NCI-H774 (cell line): ENCODE measurements at places on chromosomes 3 and 15.

DNA sequence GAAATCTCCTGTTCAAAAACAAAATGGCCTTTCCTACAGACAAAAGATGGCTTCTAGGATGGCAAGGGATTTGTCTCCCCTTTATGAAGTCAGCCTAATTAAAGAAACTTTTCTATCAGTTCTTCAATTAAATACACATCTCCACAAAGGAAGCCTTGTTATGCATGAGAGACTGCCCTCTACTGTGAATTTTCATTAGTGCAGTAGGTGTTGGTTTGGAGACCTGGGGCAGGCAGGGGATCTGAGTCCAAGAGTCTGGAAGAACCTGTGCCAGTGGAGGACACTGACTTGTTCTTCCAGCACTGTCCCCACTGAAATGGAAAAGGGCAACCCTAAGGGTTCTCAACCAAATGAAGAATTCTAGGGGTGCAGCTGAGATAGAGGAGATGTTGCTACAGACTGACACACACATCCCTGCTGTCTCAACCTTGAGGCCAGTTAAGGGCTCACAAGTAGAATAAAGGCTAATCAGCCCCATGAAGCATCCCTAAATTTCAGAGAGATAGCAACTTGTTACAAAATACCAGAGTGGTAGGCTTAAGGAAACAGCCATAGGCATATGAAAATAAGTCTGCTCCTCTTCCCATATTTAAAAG is 174.0 kb upstream of the PRICKLE2 start:
- peak; percentile 6 for DNase-seq

DNA sequence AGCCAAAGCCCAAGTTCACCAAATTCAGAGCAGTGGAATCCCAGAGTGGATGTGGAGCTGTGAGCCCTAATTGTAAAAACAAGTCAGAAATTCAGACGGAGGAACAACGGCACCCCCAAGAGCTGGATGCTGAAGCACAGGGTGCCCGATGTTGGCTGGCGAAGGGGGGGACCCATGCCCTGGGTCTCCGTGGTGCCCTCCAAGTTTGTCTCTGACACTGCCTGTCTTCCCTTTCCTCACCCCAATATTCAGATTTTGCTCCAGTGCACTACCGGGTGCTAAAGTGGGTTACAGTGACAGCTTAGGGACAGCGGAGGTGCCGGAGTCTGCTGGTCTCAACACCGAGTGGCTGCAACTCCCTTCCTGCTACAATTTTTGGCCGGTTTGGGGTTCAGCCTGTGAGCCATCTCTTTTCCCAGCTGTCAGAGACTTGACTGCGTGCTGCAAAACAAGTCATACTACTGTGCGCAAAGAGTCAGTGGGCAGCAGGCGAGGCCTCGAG is 6.6 kb downstream of the GRIP2 start:
- DNase-seq = no peak

- no peak for DNase-seq
Measured at GRCh38 chr3:37961622-37962431, 28.8 kb upstream of the VILL start.

DNA sequence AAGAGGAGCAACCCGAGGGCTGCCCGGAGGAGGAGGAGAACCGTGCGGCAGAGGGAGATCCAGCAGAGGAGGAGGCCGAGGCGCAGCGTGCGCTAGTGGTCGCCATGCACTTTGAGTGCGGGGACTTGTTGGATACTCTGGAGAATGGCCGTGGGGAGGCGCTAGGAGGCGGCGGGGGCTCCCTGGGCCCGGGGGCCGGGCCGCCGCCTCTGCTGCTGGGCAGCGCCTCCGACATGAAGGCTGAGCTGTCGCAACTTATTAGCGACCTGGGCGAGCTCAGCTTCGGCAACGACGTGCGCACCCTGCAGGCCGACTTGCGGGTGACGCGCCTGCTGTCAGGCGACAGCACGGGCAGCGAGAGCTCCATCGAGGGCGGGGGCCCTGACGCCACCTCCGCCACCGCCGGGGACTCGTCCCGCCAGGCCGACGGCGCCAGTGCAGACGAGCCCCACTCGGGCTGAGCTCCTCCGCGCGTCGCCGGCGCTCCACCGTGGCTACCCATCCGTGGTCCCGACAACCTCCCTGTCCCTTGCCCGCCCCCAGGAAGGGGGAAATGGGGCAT is 2.0 kb downstream of the FAM43A start:
- DNase-seq = peak; percentile 40

DNA sequence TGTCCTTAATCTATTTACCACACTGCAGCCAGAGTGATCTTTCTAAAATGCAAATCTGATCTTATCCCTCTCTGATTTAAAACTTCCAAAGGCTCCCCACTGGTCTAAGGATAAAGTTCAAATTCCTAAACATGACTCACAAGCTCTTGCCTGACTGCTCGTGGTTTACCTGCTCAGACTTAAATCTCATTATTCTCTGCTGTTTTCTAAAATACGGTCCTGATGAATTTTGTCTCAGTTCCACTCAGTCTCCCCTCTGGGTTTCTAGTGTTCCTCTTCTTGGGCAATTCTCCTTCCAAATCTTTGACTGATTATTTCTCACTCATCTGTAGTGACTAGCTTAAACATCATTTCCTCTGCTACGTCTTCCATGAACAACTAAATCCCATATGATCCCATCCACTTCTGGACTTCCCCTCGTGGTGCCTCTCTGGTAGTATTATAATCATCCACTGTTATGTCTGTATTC is 108.3 kb downstream of the P3H2 start:
- DNase-seq = no peak

DNA sequence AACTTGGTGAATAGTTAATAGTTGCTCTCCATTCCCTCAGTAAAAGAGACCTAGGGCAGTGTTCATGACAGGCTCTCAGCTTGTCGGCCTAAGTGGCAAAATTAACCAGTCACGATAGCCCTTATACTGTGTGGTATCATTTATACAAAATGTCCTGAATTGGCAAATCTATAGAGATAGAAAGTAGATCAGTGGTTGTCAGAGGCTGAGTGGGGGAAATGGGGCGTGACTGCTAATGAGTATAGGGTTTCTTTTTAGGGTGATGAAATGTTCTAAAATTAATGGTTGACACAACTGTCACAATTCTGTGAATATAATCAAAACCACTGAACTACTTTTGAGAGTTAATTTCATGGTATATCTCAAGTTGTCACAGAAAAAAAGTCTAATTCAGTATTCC is 20.9 kb downstream of the ARIH1 start:
- no peak for DNase-seq

DNA sequence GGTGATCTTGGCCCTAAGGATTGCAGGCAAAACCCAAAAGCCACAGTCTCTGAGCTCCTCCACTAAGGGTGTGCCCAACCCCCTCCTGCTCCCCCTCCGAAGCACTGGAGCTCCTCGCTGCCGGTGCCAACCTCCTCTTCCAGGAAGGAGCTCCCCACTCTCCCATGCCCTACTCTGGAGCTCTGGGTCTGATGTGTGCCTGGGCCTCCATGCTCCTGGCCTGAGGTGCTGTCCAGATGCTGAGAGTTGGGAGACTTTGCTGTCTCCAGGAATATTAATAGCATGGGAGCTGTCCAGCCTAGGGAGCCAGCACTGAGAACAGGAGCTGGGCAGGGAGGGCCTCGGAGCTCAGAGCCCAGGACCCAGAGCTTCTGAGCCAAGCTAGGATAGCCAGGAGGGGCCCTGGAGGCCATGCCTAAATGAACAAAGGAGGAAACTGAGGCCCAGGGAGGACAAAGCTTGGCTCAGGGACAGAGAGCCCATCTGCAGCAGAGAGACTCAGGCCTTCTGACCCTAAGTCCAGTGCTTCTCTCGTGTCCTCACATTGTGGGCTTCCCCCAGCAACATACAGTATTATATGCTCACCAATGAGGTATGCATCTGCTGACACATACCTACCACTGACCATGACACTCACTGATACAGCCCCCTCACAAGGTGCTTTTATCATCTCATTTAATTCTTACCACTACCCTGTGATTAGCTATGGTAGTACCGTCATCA is 36.9 kb upstream of the HERC1 start:
- no peak for DNase-seq

GRCh38 chr3:154571553-154572226 is 141.7 kb upstream of the GPR149 start:
- DNase-seq = no peak
